ENCODE measurements at places on chromosomes 12 and 14.

- DNase-seq, result no peak
Observed at GRCh38 chr12:103734863-103735262, 106.2 kb downstream of the NT5DC3 start.

- no peak for DNase-seq
Observed at GRCh38 chr14:20848955-20849570, 42.1 kb upstream of the RNASE3 start.

GRCh38 chr12:44078273-44078672, 242.4 kb downstream of the TMEM117 start:
- DNase-seq, result no peak

DNA sequence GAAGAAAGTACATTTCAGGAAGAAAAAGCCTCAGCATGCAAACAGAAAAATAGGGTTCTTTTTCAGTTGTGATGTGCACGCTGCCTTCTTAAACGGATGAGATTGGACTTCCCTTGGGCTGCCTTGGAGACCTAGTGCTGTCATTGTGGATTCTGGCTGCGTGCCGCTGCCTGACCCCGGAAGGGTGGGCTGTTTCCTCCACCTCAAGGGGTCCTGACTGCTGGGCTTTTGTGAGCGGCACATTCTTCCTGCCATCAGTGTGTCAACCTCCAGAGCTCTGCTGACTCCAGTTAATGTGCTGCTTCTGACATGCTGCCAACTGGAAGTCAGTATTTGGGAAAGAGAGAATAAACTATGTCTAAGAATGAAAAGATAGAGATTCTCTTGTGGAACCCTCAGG, 25.1 kb downstream of the CCNK start:
- no peak for DNase-seq

GRCh38 chr12:26746121-26746714, 86.8 kb downstream of the ITPR2 start:
- no peak for DNase-seq

DNA sequence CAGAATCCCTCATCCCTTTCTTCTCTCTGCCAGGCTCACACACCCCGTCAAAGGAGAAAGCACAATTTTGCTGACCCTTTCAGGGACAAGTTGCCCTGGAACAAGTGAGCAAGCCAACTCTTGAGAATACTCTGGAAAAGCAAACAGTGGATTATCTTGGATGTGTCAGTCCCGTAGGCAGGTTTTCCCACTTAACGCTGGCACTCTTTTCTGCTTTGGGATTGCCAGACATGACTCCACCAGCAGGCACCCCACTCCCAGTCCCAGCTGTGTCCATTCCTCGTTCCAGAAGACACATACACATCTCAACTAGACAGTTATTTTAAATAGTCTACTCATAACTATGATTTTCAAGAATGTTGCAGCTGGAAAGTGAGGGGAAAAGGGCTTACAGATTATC, 145.5 kb upstream of the CDKN3 start:
- DNase-seq, result no peak

- no peak for DNase-seq
Observed at GRCh38 chr12:9991876-9992275, 7.0 kb downstream of the CLEC1B start.

GRCh38 chr12:93000026-93000425, 70.9 kb upstream of the EEA1 start:
- no peak for DNase-seq

- DNase-seq, result no peak
Observed at GRCh38 chr14:99098199-99098598, 173.8 kb downstream of the BCL11B start.

GRCh38 chr14:33186656-33187055, 248.0 kb downstream of the NPAS3 start:
- DNase-seq, result no peak

GRCh38 chr14:92982956-92983355, 60.0 kb downstream of the CHGA start:
- DNase-seq, result no peak

DNA sequence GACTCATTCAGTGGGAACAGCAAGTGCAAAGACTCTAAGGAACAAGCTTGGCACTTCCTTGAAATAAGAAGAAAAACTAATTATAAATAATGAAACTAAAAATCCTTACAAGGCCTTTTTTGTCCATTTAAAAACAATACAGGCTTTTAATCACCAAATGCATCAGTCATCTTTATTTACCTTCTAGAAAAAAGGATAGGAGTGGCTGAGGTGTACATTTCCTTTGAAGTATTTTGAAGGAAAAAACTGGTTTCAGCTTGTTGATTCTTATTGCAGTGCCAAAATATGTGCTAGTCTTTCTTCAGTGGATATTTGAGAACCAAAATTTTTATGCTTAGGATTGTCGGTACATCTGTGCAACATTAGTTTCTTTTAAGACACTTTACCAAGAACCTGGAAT, 29.8 kb downstream of the MED21 start:
- DNase-seq, result no peak

- no peak for DNase-seq
Observed at GRCh38 chr12:129659961-129660622, 243.7 kb downstream of the TMEM132D start.

DNA sequence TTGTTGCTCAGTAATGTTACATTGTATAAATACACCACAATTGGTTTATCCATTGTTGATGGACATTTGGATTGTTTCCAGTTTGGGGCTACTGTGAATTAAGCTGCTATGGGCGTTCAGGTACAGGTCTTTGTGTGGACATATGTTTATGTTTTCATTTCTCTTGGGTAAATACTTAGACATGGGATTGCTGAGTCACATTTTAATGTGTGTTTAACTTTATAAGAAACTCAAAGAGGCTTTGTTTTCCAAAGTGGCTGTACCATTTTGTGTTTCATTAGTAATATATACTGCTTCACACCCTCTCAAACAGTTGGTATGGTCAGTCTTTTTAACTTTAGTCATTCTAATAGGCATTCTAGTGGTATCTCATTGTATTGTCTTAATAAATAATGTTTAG, 225.0 kb downstream of the SPTSSA start:
- DNase-seq, result no peak

DNA sequence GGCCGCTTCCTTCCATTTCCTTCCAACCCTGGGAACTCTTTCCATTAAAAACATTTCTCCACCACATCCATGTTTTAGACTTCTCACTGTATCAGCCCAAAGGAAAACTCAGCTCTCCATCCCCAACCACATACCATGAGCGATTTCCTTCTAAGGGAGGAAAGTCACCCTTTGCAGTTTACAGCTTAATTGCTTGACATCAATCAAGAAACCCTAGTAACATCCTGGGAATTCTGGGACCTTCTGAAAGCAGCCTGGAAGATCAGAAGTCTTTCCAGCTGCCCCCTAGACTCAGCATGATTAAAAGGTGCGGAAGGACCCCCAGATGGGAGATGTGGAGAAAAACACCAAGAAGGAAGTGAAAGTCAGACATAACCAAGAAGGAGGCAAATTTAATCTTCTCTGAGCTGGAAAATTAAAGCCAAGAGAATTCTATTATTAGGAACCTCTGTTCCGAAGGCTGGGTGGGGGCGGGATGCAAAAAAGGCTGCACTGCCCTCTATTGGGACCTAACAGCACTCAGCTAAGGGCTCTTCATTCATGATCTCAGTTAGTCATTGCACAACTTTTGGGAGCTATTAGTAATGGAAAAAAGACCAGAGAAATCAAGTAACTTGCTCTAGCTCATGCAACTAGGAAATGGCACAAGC, 73.3 kb upstream of the PLXNC1 start:
- no peak for DNase-seq

- no peak for DNase-seq
Observed at GRCh38 chr12:62332598-62332997, 72.4 kb downstream of the USP15 start.

- DNase-seq, result no peak
Observed at GRCh38 chr14:93239869-93240677, 33.0 kb downstream of the UBR7 start.

DNA sequence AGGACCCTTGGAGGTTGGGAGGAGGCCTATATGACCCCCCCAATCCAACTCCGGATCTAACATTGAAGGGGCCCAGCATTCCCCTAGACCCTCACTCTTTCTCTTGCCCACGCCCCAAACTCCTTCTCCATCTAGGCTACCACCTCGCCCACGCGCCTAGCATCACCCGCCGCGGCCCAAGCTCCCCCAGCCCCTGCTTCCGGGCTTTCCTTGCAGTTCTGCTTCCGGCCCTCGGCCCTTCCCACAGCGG, 445 bp downstream of the CERS5 start:
- DNase-seq, result no peak

GRCh38 chr12:119843100-119843499, 34.0 kb downstream of the CIT start:
- no peak for DNase-seq

DNA sequence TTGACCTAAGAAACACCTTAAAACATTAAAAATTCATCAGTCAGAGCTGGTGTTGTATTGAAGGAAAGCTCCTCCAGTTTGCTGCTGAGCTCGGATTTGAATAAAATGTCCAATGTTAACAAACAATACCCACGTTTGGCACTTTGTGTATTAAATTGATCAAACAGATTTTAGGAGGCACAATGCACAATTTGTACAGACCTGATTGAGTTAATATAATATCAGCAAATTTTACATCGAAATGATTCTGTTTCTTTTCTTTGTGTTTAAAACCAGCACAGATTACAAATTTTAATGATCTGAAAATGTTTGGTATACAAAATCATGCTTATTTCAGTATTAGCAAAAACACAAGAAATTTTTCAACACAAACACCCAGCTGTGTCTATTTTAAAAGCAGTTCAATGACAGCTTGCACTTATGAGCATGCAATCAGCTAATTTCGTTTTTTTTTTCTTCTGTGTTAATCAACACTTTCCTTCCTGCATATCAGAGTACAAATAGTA, 2.8 kb upstream of the FOXG1 start:
- DNase-seq, result no peak
